Panc1 (cell line): ENCODE measurements at places on chromosomes 16 and 17.

DNA sequence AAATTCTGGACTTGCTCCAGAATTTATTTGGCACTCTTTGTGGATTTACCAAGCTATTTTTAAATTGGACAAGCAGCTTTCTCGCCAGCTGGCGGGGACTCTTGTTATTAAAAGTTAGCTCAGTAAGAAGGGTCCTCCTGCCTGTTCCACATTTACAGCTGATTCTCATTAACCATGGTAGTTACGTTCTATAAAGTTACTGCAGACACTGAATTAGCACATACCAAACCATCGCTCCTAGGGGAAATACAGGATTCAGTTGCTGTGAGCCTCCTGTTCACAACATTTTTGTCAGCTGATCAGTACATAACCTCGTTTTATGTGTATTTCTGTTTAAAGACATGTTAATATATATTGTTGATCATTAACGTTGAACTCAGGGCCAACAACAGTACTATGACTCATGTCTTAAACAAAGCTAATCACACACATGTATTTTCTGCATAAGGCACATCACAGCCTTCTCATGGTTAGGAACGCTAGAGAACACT, 4.2 kb downstream of the LDAF1 start:
- DNase-seq = no peak

- DNase-seq = no peak
These were observed 154.4 kb downstream of the CDRT15L2 start for GRCh38 chr17:20733923-20734322.

DNA sequence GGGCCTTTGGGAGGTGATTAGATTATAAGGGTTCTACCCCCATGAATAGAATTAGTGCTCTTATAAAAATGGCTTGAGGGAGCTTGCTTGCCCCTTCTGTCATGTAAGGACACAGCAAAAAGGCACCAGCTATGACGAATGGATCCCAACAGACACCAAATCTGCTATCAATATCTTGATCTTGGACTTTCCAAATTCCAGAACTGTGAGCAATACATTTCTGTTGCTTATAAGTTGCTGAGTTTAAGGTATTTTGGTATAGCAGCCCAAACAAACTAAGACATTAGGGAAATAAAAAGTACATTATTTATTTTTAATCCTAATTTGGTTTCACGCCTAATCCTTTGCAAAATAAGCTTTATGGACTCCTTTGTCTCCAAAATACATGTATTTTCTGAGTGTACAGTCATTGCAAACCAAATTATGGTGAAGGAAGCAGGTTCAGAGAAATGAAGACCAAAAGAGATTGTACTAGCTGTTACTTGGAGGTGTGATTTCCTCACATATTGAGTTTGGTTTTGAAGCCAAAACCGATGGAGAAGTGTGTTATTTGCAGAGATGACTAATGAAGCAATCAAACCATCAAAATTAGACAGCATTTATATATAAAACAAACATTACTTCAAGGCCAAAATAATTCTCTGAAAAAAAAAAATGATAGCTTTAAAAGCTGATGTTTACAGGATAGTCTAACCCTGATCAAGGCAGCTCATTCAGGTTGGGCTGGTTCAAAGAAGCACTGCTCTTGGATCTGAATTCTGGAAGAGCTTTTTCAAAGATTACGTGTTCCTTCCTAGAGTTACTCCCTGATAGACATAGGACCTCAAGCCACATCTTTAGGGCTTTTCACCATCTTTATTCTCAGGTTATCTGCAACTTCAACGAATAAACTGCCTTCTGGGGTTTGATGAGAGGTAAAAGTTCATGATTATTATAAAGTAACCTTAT, 71.6 kb downstream of the MYO1D start:
- DNase-seq = no peak

- DNase-seq = no peak
These were observed 21.2 kb downstream of the USP31 start for GRCh38 chr16:23128056-23128455.

DNA sequence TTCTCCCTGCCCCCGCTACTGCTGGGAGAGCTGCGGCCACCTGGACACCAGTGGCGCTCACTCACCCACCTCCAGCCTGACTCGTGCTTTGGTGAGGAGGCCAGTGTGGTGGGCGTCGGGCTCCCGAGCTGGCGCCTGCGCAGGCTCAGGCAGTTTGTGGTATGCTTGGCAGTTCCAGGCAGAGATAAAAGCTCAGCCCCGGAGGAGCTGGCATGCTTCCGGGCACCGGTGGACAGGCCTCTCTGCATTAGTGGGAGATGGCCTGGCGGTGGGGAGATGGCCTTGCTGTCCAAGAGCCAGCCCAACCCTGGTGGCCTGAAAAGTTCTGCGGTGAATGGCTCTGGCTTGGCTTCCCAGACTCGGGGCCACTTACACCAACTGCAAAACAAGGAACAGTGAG, 4.1 kb downstream of the ADGRG1 start:
- DNase-seq = no peak

GRCh38 chr16:84313921-84314320, 19.2 kb downstream of the WFDC1 start:
- no peak for DNase-seq

DNA sequence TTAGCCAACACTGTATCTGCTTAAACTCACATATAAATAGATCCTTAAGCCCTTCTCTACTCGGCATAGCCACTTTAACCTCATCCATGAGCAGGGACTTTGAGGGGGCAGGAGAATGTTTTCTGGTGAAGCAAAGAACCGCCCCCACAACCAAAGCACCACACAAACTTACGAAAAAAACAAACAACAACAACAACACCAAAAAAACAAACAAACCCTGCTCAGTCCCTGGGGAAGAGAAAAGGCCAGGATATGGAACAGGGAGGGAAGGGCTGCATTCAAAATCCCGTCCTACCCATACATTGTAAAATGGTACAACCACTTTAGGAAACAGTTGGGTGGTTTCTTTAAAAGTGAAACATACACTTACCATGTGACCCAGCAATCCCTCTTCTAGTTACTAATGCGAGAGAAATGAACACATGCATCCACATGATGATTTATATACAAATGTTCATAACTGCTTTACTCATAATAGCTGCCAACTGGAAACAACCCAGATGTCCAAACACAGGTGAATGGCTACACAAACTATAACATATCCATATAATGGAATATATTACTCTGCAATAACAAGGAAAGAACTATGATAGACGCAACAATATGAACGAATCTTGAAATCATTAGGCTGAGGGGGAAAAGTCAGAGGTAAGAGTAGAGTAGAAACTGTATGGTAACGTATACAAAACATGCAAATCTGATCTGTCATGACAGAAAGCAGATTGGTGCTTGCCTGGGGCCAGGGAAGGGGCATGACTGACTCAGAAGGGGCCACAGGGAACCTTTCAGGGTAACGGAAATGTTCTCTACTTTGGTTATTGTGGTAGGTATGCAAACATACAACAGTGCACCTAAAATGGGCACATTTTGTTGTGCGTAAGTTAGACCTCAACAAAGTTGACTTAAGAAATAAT, 37.7 kb upstream of the TOB1 start:
- no peak for DNase-seq

- no peak for DNase-seq
These were observed 8.3 kb downstream of the FLII start for GRCh38 chr17:18250259-18250658.

DNA sequence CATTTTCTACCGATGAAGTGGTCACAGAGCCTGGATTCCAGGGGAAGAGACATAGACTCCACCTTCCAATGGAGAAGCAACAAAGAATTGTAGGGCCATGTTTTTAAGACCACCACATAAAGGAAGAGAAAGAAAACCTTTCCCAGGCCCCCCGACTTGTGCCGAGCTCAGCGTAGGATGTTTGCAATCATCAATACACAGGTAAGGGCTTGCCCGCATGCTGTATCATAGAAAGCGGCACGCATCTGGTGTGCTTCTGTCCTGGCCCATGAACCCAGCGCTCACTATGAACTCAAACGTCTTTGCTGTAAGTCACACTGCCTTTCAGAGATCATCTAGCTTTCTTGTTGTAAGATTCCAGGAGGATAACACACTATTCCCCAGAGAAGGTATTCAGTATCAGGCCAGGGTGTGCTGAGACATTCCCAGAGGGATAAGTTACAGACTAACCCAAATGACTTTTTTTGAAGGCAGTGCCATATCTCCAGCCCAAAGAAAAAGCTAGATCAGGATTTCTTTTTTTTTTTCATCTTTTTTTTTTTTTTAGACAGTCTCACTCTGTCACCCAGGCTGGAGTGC, 79.5 kb upstream of the RPL38 start:
- no peak for DNase-seq
